ENCODE measurements at places on chromosomes 16 and 17.
A peak's percentile ranks its signal among the peaks of the same experiment; 100 is the strongest.

DNA sequence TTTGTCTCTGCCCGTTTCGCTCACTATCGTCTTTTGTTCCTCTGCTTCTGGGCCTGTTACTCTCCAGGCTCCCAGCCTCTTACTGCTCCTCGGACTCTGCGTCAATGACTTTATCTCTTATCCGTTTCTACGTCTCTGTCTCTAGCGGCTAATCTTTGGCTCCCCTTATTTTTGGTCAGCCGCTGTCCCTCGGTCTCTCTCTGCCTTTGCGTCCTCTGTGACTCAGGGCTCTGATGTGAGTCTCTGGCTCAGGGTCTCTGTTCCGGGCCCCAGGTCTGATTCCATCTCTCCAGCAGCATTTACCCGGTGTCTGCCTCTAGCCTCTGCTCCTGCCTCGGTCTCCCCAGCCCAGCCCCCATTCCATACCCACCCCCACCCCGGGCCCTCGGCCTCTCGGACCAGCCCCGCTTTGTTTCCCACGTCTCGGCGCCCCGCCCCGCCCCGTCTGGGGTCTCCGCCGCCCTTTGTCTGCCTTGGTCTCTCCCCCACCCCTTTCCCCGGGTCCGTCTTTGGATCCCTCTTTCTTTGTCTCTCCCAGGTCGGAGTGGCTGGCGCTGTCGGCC lies 547 bp upstream of the ZNF48 start:
- no peak for DNase-seq

- no peak for DNase-seq
Observed at GRCh38 chr17:81231121-81231645, 7.7 kb downstream of the TEPSIN start.

DNA sequence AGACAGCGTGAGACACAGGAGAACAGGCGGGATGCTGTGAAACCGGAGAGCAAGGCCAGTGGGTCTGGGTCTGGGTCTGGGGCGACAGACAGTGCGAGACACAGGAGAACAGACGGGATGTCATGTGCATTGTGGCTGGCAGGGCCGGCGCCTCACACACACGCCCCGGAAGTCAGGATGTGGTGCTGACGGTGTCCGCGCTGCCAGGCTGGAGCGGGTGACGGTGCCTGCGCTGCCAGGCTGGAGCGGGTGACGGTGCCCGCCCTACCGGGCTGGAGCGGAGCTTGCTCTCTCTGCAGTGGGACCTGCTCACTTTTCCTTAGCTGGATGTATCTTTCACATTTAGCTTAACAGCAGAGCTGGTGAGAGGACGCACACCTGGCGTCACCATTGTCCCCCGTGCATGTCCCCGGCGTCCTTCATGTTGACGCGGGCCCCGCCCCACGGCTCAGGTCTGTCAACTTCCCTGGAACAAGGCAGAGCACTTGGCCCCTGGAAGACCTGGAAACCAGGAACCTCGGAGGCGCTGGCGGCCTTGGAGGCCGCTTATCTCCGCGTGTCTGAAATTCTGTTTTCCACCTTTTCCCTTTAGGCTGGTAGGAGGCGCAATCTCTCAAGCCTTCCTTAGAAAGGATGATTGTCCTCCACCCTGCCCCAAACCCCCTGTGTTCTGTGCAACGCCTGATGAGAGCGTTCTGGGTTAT lies 43.0 kb upstream of the ZNF750 start:
- peak; percentile 46 for DNase-seq

DNA sequence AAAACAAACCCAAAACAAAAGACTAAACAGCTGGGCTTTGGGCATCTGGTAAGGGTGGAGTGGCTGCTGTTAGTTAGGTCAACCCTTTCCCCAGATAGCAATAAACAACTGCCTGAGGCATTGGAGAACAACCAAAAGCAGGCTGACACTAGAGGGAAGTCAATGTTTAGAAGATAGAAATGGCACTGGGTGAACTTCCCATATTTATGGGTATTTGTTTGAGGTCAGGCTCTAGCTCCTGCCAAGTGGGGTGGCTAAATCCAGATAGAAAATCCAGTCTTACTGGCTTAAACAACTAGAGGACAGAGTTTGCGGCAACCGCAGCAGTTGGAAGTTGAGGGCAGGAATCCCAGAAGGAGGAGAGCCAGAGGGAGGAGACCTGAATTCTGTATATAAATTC lies 79.4 kb downstream of the SDK2 start:
- no peak for DNase-seq

DNA sequence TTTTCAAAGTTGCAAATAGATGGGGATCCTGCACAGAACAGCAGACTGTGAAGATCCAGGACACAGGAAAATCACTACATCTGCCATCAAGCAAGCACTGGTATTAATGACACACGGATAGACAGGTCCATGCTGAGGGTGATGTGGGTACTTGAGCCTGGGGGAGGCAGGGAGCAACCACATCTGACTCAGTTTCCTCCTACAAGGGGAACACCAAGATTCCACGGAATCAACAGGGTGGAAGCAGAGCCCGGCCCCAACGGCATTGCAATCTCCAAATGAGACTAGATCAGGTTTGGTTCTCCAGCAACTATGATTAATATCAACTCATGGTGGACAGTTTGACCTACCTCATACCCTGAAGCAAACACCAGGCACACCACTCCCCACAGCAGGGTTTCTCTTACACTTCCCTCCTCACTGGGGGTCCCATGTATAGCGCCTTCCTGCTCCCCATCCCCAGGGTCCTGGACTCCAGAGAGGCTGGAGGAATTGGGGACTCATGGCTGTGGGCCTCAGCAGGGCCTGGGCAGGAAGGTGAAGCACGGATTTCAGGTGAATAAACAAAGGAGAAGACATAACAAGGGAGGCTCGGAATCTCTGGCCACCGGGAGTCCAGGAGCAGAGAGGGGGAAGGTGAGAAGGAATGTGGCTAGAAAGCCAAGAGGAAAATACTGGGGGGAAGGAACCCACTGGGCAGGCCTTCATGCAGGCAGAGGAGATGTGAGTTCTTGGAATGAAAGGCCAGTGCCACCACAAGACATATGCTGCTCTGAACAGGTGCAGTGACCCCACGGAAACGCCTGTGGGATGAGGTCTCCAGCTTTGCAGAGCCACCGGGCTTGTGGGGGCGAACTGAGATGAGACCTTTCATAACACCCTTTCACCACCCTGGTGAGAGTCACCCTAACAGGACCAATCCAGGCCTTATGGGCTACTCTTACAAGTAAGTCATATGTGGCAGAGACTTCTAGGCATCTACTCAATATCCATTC lies 29.5 kb upstream of the PIK3R6 start:
- DNase-seq, result no peak

DNA sequence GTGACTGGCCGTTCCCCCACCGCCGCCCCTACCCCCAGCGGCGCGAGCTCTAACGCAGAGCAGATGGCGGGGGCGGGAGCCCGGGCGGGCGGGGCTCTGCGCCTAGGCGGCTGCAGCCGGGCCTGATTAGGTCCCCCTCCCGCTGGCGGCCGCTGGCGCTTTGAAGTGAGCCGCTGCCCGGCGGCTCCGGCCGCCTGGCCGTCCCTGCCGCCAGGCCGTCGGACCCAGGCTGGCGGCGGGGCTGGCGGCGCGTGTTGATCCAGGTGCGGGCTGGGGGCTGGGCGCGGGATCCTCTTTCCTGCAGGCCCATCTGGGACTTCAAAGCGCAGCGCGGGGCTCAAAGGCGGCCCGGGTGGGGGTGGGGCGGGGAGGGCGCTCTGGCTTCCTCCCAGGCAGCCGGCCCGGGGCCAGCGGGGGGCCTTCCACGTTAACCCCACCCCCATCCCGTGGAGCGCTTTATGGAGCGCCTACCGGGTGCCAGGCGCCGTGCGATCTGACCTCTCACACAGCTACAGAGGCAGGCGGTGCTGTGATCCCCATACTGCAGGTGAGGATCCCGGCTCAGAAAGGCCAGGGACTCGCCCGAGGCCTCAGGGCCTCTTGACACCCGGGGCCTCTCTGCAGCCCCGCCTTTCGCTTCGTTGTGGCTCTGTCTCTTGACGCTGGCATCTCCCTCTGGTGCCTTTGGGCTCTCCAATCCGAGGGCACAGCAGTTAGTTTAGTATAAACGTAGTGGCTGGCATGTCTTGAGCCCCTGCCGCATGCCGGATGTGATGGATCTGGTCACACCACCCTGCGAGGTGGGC lies 80.0 kb upstream of the NKD1 start:
- DNase-seq, result no peak

DNA sequence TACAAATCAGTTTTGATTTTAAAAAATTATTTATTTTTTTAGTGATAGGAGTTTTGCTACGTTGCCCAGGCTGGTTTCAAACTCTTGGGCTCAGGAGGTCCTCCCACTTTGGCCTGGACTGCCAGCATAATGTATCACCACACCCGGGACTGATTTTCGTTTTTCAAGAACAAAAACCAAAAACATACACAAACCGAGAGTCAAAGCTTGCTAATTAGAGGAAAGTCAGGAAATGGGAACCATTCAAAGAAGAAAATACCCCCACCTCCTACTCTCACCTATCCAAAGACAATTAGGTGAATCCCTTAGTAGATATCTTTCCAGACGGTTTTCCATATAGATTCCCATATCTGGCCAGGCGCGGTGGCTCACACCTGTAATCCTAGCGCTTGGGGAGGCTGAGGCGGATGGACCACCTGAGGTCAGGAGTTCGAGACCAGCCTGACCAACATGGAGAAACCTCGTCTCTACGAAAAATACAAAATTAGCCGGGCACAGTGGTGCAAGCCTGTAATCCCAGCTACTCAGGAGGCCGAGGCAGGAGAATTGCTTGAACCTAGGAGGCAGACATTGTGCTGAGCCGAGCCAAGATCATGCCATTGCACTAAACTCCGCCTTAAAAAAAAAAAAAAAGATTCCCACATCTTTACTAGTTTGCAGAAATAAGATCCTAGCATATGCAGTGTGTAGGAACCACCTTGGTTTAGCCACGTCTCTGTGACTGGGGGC lies 883 bp upstream of the SPN start:
- DNase-seq, result no peak

DNA sequence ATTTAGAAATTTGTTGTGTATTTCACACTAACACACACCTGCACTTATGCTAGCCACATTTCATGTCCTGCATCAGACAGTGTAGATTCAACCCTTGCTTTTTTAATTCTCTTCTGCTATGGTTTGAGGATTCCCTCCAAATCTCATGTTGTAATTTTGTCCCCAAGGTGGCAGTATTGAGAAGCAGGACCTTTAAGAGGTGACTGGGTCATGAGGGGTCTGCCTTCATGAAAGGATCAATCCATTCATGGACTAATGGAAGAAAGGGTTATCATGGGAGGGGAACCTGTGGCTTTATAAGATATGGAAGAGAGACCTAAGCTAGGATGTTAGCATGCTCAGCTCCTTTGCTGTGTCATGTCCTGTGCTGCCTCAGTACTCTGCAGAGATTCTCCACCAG lies 1032.2 kb downstream of the CDH11 start:
- DNase-seq, result no peak

GRCh38 chr16:24771132-24771778 lies 41.8 kb downstream of the TNRC6A start:
- no peak for DNase-seq

DNA sequence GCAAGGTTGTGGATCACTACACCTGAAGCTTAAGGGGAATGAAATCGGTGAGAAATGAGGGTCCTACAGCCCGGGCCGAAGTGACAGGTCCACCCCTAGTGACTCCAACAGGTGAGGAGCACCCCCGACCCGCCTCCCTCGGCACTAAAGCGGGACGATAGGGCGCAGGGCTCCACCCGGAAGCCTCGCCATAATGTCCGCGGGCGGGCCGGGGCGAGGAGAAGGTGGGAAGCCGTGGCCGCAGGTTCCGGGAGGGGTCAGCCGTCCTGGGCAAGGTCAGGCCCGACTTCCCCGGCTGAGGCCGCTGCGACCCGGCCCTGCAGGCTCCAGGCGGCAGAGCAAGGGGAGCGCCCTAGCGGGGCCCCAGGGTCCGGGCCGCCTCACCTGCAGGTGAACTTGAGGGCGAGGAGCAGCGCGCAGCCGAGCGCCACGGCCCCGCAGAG lies 543 bp downstream of the TXNDC11 start:
- DNase-seq, result no peak

DNA sequence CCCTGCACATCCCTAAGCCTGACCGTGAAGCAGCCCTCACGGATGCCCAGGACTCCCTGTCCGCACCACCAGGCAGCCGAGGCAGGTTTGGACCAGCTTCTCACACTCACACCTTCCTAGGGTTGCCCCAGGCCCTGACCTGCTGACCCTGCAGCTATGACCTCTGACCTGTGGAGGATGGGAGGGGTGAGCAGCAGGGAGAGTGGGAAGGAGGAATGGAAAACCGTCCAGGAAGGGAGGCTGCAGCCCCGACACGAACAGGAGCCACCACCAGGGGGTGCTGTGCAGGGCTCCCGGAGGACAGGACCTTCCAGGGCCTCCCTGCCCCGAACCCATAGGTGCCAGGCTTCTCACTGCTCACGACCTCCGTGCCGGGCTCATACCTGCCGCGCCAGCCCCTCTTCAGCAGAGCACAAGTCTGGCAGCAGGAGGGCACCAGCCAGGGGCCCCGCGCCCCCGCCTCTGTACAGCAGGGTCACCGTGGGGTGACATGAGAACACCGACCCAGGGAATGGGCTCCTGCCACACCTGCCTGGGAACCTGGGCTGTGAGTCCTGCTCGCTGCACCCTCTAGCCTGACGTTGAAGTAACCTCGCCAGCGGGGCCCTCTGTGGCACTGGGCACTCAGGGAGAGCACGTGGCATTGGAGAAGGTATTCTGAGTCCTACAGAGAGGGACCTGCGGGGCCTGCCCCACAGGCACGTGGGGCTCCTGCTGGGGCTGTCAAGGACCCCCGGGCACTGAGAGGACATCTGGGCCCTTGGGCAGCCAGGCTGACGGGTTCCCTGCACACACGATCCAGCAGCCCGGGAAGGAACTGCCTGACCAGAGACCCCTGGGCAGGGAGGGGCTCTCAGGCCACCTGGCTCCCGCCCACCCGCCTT lies 37.6 kb downstream of the CTU2 start:
- peak; percentile 43 for DNase-seq

- no peak for DNase-seq
Observed at GRCh38 chr16:426115-426905, 861 bp downstream of the RAB11FIP3 start.

- no peak for DNase-seq
Observed at GRCh38 chr17:29061036-29061435, 18.1 kb downstream of the PIPOX start.

DNA sequence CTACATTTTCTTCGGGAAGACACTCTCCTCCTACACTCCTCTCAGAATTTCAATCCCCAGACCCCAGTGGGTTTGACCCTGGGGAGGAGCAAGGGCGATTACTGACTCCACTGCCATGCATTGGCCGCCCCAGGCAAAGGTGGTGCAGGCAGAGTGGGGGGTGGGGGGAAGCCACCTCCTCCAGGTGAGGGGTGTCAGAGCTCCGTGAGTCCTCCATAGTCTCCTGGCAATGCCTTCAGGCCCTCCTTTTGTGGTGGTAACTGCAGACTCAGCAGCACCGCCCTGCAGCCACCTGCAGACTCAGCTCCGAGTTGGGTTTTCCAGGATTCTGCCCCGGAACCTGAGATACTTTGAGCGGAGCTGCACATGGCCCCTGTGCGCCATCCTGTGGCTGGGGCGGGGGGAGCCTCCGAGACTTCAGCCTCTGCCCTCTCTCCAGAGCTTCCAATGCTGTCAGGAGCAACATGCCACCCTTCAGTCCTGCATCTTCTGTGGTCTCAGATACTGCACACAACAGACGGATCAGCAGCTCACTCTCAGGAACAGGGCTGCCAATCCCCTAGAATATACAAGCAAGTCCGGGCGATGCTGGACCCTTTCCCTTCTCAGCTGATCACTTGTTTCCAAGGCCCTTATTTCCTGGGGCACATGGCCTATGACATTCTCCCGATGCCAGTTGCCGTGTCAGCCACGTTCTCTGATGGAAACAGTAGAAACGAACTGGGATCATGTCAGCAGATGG lies 2.4 kb upstream of the SLC47A2 start:
- DNase-seq, result no peak

- DNase-seq, result no peak
Observed at GRCh38 chr17:78972507-78973105, 7.1 kb downstream of the LGALS3BP start.

- no peak for DNase-seq
Observed at GRCh38 chr17:82791532-82791931, 39.7 kb downstream of the TBCD start.

Data from stimulated activated CD8-positive, alpha-beta memory T cell treated with anti-CD3 and anti-CD28 coated beads, Interleukin-4, amount 100 ng/mL, for 4 hours (primary cell).